Psoas muscle (tissue), 8 donors: ENCODE measurements at places on chromosomes 12 and 14. TPM values are rescaled to one million over a fixed set of nuclear protein-coding genes. Genes with fewer than 3 reads are reported as not detected.

- no peak for DNase-seq
These were observed 11.5 kb downstream of the LIMA1 start for GRCh38 chr12:50271724-50272247.

DNA sequence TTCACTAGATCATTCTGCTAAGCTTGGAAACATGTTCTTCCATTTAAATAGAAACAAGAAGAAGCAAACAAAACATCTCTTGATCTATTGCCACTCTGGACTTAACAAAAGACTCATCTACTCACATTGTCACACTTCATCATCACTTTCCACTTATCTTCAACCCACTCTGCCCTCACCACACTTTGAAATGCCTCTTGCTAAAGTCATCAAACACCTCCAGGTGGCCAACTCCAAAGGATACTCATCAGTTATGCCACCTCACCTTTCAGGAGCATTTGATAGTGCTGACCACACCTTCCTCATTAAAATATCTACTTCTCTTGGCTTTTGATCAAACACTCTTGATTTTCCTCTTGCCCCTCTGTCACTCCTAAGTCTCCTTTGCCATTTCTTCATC lies 7.2 kb downstream of the EFCAB11 start:
- no peak for DNase-seq

DNA sequence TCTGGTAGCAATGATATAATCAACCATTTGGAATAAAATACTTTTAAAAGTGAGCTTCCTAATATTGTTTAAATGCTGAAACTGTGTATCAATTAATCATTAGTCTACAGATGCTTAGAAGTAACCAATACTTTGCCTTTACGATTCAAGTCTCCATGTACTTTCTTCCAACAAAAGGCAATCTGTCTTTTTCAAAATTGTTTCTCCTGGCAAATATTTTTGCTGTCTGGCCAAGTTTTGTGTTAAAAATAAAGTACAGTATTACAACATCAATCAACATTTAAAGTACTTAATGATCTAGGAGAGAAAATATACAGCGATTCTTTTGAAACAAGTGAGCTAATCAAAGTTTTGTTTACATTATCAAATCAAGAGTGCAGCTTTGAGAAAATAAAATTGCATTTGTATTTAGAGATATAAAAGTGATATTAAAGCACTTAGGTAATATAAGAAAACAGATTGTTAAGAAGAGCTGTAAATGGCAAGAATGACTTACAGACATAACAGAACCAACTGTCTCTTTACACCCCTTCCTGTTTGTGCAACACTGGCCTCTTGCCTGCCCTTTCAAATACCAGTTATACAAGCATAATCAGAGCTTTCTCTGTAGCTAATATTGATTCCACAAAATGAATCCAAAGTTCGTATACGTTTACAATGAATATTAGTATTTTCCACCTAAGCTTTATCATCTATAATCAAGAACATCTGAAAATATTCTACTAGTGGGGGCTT lies 38.2 kb upstream of the FBLN5 start:
- DNase-seq, result no peak

GRCh38 chr14:90624227-90624626 lies 192.0 kb downstream of the TTC7B start:
- DNase-seq, result peak; percentile 71

Gene RNASE7
- polyA plus RNA-seq, result not detected

Gene TAS2R42
- not detected for polyA plus RNA-seq
